ENCODE measurements at places on chromosomes 1 and 21.

DNA sequence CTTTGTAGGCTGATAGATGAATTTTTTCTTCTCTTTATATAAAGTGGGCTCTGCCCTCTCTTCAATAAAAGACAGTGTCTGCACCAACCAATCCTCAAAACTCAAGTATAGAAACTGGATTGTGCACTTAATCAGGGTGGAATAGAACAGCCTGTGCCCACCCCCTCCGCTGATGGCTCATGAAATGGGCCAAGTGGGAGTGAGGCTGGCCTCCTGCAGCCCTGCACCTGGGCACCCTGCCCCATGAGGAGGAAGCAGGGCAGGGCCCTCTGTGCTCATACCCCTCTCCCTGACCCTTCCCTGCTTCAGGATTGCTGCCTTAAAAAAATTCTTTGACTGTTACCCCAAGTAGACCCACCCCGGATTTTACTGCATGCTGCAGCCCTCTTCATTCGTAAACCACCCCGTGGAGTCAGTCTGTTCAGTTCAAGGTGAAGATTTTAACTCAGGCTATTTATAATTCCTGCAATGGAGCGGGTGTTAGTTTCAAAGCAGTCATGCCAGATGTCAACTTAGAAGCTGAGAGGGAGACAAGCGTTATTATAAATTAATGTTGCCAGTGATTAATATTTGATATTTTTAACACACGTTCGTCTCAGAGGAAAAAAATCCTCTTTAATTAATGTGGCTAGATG lies 15.8 kb downstream of the PROK1 start:
- DNase-seq = no peak

GRCh38 chr1:160836981-160837557 lies 25.6 kb downstream of the CD244 start:
- DNase-seq = no peak

DNA sequence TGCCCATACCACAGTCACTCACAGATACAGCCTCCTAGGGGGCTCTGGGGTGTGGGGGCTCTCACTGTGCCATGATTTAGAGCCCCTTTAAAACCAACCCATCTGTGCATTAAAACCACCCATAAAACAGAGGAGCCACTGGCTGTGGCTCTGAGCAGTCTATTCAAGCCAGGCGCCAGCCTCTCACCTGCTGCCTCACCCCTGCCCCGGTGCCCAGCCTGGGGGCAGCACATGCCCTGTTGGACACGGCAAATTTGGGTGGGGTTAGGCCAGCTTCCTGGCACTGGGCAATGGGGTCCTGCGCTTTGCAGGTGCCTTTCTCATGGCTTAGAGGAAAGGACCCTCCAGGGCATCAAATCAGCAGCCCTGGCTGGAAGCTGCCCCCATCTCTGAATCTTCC lies 73.1 kb downstream of the CASZ1 start:
- no peak for DNase-seq

GRCh38 chr1:109296782-109297181 lies 10.0 kb downstream of the MYBPHL start:
- peak; percentile 47 for DNase-seq

DNA sequence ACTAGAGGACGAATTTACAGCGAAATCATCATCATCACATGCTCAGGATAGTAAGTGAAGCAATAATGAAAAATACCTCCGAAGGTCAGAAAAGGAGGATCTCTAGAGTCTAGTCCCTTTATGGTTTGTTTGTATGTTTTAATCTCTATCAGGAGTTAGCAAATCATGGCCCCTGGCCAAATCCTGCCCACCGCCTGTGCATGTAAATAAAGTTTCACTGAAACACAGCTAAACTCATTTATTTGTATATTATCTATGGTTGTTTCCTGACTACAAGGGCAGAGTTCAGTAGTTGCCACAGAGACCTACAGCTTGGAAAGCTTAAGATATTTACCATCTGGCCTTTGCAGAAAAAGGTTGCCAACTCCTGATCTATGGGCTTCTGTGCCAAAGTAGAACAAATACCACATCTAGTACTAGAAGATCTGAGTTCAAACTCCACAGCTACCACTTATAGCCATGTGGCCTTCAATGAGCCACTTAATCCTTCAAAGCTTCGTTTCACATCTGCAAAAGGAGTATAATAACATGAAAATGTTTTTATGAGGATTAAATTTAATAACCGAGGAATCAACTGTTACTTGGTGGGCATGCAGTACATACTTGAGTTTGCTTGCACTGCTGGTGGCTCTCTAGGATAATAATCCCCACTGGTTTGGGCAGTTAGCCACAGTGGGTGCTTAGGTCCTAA lies 94.0 kb upstream of the KIF26B start:
- no peak for DNase-seq
